ENCODE measurements at places on chromosomes 2 and 18.

DNA sequence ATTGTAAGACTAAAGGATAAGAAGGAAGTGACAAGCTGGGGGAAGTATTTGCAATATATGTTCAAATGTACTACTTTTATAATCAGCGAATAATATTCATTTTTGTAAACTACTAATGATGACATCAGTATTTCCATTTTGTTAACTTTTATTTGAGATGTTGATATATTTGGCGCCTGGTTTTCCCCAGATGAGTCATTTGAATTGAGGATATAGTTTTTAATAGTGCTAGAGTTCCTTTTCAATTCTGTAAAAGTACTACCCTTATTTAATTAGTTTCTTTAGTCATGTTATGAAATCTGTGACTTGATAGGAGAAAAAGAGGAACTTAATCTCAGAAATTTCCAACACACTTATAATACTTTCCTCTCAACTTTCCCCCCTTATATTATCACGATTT, 495.3 kb downstream of the IRS1 start:
- DNase-seq = no peak

DNA sequence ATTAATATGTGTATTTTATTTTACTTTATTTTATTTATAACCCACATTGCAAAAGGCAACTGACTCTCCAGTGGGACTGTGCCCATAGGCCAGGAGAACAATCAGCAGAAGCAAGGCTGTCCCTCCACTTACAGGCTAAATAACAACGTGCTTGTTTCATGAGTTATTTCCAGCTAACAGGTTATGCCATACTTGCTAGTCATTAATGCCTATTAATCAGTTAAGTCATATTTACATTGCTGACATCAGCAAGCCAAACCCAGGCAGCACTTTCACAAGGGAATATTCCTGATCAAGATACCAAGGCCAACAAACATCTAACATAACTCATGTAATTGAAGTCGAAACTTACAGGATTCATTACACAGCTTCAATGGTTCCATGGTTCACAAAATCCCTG, 92.1 kb downstream of the EN1 start:
- no peak for DNase-seq

GRCh38 chr18:25827961-25828561, 262.4 kb downstream of the SS18 start:
- DNase-seq = no peak

DNA sequence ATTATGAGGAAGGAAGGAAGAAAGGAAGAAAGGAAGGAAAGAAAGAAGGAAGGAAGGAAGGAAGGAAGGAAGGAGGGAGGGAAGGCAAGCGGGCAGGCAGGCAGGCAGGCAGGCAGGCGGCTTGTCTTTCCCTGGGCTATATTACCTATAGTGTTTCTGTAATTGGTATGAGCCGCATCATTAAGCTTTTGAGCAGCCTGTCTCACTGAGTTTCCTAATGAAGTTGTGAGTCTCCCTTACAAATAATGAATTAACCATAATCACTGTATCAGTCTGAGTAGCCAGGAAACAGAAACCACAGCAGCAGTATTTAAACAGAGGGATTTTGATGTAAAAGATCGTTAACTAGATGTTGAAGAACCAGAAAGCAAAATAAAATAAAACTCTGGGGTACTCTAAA, 11.8 kb upstream of the SULT1C3 start:
- DNase-seq = no peak

GRCh38 chr18:61086657-61087056, 246.6 kb upstream of the CDH20 start:
- DNase-seq = no peak

DNA sequence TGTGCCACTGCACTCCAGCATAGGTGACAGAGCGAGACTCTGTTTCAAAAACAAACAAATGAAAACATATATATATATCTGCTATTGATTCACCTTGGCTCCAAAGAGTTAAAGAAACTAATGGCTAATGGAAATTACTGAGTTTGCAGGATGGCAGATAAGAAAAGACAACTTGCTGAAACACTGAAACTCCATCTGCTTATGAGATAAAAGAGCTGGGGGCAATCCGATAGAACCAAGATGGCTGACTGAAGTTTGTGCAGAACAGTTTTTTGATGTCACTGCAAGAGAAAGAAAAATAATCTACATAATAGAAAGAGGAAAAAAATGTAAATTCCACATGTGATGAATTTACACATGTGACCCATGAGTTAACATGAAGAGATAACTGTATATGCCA, 88.2 kb downstream of the LRATD1 start:
- DNase-seq = no peak

- no peak for DNase-seq
Observed at GRCh38 chr18:3394648-3395047, 55.3 kb upstream of the TGIF1 start.

GRCh38 chr2:28449488-28450395, 46.1 kb upstream of the PLB1 start:
- no peak for DNase-seq

- DNase-seq = no peak
Observed at GRCh38 chr2:152542995-152543481, 174.2 kb downstream of the PRPF40A start.

DNA sequence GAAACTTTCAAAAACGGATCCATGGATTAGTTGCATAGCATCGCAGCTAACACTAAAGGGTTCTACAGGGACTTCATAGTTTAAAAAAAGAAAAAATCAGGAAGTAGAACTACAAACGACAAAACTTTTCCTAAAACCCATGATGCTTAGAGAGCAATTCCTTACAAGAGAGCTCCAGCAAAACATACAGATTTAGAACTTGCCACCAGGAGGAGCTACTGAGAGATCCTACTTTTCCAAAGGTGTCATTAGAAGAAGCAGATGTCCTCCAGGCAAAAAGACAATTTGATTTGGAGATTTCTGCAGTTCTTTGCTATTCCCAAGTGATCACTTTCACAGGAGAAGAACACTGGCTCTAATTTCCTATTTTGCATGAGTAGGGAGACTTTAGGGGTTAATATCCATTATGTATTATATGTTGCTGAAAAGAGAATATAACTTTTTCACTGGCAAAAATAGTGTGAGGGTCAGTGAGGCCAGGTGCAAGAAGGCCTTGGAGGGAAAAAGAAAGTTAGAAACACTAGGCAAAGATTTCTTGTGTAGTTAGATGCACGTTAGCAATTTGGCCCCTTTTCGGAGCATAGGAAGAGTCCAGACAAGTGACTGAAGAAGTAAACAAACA, 436.2 kb downstream of the SUCLG1 start:
- DNase-seq = peak; percentile 66

DNA sequence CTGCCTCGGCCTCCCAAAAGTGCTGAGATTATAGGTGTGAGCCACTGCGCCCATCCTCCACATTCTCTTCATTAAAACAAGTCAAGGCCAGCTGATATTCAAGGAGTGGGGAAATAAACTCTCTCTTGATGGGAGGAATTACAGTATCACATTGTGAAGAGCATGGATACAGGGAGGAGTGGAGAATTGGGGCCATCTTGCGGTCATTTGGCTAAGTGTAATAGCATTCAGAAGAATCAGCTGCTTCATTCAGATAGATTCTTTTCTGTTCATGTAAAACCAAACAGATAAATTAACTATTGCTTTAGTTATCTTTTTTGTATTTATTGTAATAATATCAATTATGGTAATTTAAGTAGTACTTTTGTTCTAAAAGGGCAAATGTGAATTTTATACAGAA, 156.3 kb downstream of the UBR3 start:
- no peak for DNase-seq

- no peak for DNase-seq
Observed at GRCh38 chr2:69214898-69215297, 172.1 kb downstream of the GFPT1 start.

- peak; percentile 84 for DNase-seq
Observed at GRCh38 chr2:67650291-67651133, 253.4 kb downstream of the ETAA1 start.

GRCh38 chr18:75208155-75208835, 644 bp downstream of the PTGR3 start:
- DNase-seq = peak; percentile 43

- no peak for DNase-seq
Observed at GRCh38 chr18:62664414-62664813, 50.9 kb upstream of the PHLPP1 start.

DNA sequence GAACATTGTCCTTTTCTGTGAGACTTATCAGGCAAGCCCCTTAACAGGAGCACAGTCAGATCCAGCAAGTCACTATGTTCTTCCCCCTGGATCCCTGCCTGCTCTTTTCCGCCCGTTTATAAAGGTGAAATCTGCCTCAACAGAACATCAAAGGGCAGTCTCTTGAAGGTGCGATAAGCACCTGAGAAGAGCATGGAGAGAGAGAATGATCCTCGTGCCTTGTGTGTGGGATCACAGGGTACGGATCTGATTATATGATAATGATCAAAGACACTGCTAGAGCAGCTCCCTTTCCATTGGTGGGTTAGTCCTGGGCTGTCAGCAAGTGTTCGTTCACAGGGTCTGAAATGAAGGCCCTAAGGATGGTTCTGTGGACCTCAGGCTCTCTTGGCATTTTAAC, 106.4 kb downstream of the ZAP70 start:
- no peak for DNase-seq

DNA sequence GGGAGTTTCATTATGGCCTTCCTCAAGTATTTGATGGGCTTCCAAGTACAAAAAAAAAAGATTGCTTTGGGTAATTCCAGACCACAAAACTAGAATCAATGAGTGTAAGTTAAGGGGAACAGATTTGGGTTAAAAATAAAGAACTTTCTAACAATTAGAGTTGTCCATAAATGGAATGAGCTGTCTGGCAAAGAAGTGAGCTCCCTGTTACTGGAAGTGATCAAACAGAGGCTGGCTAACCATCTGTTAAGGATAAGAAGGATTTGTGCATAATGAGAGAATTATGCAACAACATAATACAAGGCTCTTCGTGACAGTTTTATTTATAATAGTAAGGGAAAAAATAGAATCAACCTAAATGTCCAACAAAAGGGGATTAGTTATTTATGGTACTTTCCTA, 44.6 kb upstream of the ACVR1 start:
- no peak for DNase-seq

- peak; percentile 84 for DNase-seq
Observed at GRCh38 chr2:6073191-6074088, 381.3 kb downstream of the SOX11 start.

DNA sequence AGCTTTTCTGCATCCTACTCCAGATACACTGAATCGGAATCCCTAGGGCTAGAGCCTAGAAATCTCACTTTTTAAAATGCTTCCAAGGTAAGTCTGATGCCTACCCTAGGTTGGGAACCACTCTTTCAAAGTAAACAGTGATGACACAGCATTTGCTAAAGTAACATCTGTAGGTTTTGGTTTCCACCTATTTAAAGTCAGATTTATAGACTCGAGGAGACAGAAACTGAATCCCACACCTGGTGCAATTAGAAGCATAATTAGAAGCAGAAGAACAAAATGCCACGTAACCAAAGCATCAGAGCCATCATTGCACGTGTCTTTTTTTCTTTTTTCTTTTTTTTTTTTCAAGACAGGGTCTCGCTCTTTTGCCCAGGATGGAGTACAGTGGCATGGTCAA, 40.9 kb downstream of the PDK1 start:
- DNase-seq = no peak

DNA sequence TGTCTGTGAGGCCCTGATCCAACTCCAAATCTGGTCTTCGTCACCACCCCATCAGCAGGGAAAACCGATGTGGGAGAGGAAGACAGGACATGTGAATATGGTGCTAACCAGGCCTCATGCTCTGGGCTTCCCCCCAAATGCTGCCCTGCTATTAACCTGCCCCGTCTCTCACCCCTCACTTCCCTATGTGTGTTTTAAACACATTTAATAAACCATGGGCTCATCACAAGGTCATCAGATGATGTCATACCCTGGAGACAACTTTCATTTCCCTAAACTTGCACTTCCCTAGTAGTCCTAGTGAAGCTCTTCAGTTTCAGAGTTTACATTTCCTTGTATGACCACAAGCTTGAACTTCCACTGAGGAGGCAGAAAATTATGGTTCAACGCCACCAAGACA, 49.9 kb downstream of the CD8B2 start:
- DNase-seq = no peak

GRCh38 chr2:44741507-44741906, 200.0 kb upstream of the SIX3 start:
- DNase-seq = no peak

- DNase-seq = no peak
Observed at GRCh38 chr2:180394305-180394704, 387.2 kb upstream of the CWC22 start.

DNA sequence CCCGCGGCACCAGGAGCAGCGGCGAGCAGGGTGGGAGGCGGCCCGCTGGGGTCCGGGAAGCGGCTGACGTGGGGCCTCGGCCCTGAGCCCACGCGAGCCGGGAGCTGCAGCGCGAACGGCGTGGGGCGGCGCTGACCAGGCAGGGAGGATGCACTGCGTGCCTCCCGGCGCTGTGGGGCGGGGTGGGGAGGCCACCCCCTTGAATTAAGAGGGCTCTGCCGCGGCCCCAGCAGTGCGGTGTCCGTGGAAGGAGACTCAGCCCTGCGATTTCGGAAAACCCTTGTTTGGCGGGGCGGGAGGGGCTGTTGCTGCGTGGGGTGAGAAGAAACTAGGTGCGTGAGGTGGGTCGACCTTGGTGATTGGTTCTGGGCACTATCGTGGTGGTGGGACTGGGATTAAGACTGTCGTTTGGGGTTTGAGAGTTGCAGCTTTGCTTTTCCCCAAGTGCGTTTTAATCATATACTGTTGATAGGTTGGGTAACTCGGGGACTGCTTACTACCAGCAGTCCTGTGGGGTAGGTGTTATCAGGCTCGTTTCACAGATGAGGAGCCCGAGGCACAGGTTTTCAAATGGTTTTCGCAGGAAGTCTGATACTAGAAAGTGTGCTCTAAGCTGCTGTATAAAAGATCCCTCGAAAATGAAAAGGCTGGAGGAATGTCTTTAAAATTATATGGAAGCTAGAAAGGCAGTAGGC, 722 bp downstream of the ACSL3 start:
- no peak for DNase-seq

DNA sequence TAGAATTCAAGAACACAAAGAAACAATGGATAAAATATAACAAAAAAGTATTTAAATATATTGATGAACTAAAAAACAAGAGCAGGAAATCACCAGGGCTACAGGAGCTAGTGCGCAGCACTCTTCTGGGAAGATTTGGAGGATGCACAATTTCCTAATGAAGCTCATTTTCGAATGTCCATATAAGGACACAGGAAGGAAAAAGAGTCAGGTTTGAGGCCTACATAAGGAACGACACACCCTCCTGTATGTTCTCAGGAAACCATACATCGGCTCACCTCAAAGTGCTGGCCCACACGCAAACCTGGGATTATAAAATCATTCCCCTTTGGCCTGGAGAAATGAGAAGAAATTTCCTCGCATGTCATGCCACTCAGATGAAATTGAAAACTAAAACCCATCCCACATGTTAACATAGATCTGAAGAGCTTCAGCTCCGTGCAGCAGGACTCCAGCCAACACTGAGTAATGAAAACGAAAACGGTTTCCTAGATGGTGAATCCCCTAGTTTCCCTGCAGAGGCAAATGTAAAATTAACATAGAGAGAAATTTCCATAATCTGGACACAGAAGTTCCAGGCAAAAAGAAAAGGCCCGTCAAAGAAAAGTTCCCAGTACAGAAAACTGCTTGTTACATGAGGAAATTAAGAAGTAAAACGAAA, 825.8 kb downstream of the SOCS6 start:
- peak; percentile 90 for DNase-seq

Data from SHP77 (cell line).